HuH-7.5 (cell line): ENCODE measurements at places on chromosomes 6 and 20.

- no peak for DNase-seq
These were observed 289.4 kb upstream of the STXBP5 start for GRCh38 chr6:146914489-146915483.

DNA sequence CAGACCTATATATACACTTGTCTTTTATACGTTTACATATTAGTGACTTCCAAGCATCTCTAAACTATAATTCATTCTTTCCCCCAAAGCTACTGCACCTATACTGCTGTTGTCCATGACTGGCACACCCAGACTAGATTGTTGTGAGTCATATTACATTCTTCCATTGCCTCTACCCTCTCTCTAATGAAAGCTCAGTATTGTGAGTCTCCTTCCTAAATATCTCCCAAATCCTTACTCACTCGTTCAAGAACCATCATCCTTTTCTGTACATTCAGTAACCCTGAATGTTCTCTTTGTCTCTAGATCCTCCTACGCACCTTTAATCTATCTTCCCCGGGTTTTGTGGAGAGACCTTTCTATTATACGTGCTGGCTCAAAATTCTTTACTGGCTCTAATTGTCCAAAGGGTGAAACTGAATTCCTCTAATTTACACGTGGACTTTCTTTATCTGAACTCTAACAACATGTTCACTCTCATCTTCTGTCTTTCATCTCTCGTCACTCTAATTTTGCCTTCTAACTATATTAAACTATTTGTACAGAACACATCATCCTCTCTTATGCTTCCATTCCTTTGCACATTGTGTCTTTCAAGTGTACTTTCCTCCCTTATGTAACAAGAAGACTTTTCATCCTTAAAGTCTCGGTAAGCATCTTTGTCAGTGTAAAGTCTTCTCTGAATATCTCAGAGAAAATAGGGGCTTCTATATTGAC is 109.3 kb downstream of the IBTK start:
- no peak for DNase-seq

- DNase-seq, result no peak
These were observed 6.9 kb downstream of the NT5E start for GRCh38 chr6:85456782-85457181.

DNA sequence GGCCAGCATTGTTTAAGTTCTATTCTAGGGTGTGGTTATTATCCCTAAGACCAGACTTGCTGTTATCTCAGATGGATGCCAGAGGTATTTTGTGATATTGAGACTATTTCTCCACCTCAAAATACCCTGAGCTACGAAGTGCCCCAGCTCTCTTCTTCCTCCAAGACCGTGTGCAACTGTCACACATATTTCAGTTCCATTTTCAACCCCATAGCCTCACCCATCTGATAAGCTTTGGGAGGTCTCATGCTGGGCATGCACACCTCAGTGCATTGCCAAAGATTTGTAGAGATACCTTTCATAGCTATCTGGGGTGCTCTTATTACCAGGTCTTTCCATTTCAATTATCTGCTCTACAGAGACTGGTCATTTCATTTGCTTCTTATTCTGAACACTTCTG is 815.8 kb upstream of the EYS start:
- no peak for DNase-seq

GRCh38 chr6:112058243-112059032 is 4.5 kb downstream of the CCN6 start:
- no peak for DNase-seq

GRCh38 chr20:38106461-38106860 is 58.6 kb downstream of the TGM2 start:
- no peak for DNase-seq

DNA sequence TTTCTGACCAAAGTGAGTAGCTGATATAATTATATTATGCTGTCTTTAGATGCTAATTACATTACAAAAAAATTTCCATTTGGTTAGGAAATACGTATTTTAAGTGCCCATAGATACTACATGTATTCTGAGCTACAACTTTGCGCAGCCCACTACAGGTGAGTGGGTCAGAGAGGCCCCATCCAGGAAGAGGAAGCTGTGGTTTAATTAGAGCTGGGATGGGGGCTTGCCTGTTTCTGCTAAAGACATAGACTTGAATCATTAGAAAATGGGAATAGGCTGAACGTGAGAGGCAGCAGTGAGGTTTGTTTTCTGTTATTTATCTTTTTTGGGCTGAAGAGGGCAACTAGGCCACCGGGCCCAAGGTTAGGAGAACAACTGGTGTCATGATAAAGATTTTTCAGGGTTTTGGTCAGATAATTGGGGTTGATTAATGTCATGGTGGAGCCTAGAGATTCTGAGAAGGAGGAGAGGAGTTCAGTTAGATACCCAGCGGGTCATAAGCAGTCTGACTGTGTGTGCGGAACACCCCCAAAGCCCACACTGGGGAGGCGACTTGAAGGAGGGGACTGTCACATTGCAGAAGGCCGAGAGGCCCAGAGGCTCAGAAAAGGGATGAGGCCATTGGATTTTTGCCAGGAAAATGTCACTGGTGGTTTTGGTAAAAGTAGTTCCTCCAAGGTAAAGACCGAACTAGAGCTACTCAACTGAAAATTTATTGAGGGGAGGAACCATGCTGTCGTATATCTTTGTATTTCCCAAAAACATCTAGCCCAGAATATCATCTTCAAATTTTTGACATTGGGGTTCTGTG is 14.5 kb upstream of the IRF4 start:
- DNase-seq, result no peak

GRCh38 chr6:106085984-106086813 is at the start of gene PRDM1:
Gene PRDM1 (plus strand): TSS chr6:106086336. CDS start chr6:106086554, 218 bp downstream.
- DNase-seq, result peak; percentile 55

GRCh38 chr6:20334334-20334733 is 67.3 kb upstream of the E2F3 start:
- peak; percentile 34 for DNase-seq

DNA sequence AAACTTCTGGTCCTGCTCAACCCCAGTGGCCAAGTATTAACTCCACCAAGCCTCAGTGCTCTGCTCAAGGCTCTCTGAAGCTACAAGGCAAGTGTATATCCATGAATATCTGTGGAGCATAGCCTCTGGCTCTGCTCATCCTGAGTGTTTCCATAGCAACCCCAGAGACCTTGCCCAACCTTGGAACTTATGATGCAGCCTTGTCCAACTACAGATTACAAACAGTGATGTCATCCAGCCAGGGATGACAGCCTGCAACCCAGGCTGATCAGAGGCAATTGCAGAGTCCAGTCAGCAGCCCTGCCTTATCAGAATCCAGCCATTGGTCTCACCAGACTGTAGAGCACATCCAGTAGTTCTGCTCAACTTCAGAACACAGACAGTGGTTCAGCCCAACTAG is 65.5 kb upstream of the SPACA1 start:
- DNase-seq, result no peak

DNA sequence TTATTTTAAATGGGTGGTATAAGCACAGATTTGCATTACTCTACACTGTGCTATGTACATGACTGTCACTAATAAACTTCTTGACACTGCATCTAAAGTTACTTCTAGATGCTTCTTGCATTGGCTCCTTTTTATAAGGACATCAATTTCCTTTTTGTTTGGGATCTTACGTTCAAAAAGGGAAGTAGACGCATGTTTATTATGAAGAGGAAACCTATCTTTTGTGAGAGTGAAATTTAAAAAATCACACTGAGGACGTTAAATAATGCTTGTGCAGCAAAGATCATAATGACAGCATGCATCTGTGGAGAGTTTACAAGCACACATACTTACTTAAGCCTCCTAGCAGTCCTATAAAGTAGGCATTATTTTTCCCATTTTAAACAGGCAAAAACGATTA is 479.5 kb downstream of the CD83 start:
- no peak for DNase-seq

GRCh38 chr6:158568549-158568948 is 8.7 kb downstream of the TMEM181 start:
- no peak for DNase-seq

DNA sequence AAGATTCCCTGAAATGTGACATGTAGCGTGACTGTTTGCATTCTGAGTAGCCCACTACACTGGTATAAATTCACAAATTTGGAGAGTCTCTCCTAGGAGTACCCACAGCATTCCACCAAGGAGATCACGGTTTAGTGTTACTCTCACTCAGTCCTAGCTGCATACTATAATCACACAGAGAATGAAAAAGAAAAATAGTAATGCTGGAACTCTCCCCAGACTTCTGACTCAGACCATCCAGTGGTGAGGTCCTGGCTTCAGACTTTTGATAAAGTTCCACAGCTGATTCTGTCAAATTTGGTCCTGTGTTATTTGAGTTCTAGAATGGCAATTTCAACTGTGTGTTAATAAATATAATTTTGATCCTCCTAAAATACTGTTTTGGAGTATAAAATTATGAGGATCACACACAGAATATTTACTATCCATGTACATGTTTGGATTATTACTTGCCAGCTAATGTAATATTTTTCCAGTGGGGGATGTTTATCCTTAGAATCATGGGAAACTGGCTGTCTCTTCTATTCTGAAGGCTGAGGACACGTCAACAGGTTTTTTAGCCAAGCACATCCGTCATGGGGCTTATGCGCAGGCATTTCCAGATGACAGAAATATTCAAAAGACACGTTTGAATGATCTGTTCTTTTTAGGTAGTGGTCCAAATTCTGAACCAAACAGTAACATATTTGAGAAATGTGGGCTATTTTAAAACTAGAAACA is 5.1 kb upstream of the KIAA0408 start:
- DNase-seq, result no peak

DNA sequence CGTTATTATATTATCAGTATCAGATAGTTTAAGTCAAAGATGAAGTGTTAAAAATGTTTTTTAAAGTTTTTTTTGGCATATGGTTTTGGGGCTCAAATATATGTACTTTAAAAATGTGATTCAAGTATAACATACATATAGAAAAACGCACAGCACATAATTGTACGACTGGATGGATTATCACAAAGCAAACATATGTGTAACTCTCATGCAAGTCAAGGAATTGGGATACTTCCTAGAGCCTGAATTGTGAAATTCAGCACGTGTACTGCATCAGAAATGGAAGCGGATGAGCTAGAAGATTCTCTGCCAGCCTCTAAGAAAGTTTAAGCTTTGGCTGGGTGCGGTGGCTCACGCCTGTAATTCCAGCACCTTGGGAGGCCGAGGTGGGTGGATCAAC is 340.9 kb downstream of the PRL start:
- DNase-seq, result no peak

DNA sequence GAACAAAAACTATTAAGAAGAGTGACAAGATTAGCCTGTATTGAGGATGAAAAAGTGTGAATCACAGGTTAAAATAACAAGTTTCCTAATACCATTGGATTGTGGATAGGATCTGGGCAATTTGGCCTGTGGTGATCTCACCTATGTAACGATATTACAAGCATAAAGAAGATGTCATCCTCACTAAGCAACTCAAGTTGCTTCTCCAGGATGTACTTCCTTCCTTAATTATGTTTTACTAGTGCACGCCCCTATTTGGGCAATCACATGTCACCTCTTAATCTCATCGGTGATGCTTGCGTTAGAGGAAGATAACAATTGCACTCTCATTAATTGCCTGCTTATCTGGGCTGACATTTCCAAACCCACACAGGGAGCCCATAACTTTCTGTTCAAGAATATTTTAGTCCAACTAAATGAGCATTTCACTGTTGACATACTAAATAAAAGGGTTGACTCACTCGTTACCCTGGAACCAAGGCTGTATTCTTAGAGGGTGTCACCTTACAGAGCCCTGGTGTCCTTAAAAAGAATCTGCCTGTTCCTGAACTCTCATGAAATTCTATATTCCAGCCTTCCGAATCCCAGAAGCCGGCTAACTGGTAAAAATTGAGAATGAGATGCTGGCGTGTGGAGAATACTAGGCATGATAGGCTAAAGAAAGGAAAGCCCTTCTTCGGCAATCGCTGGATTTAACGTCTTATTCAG is 88.2 kb upstream of the ATXN1 start:
- DNase-seq, result no peak

- DNase-seq, result no peak
These were observed 74.5 kb upstream of the MARCKS start for GRCh38 chr6:113782636-113783035.

- no peak for DNase-seq
These were observed 49.4 kb upstream of the FYN start for GRCh38 chr6:111922454-111923297.

DNA sequence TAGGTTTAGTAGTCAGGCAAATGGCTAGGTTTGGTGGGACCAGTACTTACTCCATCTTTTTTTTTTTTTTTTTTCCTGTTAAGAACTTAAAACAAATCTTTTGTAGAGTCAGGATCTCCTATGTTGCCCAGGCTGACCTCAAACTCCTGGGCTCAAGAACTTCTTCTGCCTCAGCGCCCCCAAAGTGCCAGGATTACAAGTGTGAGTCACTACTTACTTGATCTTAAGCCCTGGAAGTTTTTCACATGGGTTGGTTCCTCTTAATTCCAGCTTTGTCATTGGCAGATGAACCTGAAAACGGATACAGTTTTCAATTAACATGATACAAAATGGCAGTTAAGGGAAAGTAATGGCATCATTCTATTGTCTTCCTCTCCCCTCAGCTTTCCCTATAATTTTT is 179.4 kb upstream of the JAG1 start:
- no peak for DNase-seq

GRCh38 chr6:33822575-33823395 is 19.0 kb upstream of the MLN start:
- peak; percentile 64 for DNase-seq

DNA sequence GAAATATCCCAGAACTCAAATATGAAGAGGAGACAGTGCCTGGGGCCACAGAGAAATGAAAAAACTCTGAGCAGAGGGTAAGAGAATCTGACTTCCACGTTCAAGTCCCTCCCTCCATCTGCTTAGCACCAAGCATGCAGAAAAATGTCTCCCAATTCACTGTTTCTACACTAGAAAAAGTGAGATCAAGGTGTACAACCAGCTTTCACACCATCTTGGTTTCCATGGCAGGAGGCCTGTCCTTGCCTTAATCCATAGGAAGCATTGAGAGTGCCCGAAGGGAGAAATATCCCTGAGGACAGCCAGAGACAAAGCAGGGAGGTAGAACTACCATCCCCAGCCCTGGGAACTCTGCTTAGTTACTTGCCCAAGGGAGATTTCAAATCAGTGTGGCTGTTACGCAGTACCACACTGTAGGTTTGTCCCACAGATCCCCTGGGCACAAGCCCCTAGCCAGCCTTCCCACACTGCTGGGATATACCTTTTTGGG is 82.9 kb downstream of the SCML4 start:
- DNase-seq, result no peak

- DNase-seq, result no peak
These were observed 134.8 kb upstream of the RPS6KA2 start for GRCh38 chr6:166761801-166762200.

GRCh38 chr6:138115877-138116660 is 8.8 kb upstream of the PERP start:
- peak; percentile 38 for DNase-seq

- DNase-seq, result no peak
These were observed 96.2 kb downstream of the PSMG4 start for GRCh38 chr6:3355011-3355357.

DNA sequence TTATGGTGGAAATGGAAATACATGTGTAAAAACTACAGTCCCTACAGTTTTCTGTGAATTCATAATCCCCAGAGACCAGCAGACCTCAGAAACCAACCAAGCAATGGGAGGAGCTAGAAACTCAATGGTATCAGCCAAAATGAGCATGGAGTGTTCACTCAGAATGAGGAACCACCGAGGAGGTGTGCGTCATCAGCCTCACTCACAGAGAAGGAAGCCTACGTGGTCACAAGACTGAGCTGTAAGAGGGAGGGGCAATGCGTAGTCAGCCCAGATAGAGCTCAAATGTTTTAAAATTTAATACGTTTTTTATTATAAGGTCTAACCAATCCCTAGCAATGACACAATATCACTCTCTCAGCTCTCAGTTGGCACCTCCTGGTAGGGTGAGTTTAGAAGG is 17.4 kb downstream of the MYLK4 start:
- DNase-seq, result no peak
